ENCODE measurements at places on chromosomes 12 and 14.

DNA sequence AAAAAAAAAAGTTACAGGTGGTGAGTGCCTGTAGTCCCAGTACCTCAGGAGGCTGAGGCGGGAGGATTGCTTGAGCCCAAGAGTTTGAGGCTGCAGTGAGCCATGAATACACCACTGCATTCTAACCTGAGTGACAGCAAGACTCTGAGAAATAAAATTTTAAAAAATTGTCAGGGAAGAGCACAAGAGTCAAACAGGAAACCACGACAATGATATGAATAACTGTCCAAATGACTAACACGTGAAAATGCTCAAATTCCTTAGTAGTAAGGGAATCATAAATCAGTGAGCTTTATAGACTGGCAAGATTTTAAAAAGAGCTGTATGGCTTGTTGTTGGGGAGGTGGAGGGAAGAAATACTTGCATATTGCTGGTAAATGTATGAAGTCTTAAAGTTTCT lies 12.9 kb upstream of the ASPG start:
- H3K36me3 ChIP-seq: no peaks in the 10 kb centered on the region
- no peak overlapping the region for H3K27ac ChIP-seq
- no peaks in the 10 kb centered on the region for H3K4me1 ChIP-seq
- H3K27me3 ChIP-seq: no peaks in the 10 kb centered on the region
- DNase-seq: no peak

DNA sequence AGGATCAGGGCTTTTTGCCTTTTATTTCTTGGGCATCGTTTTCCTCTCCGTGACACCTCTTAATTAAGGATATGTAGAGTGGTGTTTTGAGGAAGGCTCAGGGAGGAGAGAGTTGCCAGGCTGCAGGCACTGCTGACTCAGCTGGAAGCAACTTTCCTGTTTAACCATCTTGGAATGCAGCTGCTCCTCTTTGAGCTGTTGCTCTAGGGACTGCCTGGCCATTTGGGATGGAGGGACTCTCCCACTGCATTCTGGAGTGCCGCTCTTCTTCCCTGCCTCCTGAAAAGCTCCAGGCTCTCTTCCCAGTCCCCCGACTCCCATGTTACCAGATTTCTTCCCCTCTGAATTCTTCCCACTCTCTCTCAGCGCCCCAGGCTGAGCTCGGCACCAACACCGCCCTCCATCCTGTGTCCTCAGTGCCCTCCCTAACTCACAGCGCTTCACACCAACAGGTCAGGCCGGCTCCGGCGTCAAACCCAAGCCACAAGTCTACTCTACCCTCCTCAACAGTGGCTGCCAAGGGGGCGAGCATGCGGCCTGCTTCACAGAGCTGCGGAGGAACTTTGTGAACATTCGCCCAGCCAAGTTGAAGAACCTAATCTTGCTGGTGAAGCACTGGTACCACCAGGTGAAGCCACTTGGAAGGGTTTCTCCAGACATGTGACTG lies 5.9 kb downstream of the OAS3 start:
- no peaks in the 10 kb centered on the region for H3K27me3 ChIP-seq
- H3K27ac ChIP-seq: no peak overlapping the region
- H3K36me3 ChIP-seq: peaks cover 61% of the 10 kb centered on the region
- no peak for DNase-seq
- peaks cover 7% of the 10 kb centered on the region for H3K4me1 ChIP-seq

GRCh38 chr14:105084741-105085571 lies 19.7 kb upstream of the GPR132 start:
- H3K36me3 ChIP-seq: no peaks in the 10 kb centered on the region
- H3K27ac ChIP-seq: no peak overlapping the region
- no peak for DNase-seq

DNA sequence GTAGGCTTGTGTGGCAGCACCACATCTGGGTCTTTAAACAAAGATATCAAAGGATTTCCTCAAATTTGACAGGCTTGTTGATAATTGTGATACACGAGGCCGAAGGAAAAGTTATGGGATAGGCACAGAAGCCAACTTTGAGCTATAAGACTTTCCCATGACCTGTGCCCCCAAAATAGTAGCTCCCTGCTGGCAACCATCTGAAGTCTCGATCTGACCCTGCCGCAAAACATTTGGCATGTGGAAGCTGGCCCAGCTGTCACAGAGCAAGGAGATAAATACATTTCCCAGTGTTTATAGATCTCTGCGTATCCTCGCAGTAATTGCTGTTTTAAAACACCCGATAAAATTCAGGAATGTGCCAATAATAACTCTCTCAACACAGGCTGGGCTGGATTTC lies 26.4 kb upstream of the RGS6 start:
- H3K4me1 ChIP-seq: peaks cover 16% of the 10 kb centered on the region
- no peak overlapping the region for H3K4me3 ChIP-seq
- H3K36me3 ChIP-seq: no peaks in the 10 kb centered on the region
- no peaks in the 10 kb centered on the region for H3K27me3 ChIP-seq
- no peak for DNase-seq

DNA sequence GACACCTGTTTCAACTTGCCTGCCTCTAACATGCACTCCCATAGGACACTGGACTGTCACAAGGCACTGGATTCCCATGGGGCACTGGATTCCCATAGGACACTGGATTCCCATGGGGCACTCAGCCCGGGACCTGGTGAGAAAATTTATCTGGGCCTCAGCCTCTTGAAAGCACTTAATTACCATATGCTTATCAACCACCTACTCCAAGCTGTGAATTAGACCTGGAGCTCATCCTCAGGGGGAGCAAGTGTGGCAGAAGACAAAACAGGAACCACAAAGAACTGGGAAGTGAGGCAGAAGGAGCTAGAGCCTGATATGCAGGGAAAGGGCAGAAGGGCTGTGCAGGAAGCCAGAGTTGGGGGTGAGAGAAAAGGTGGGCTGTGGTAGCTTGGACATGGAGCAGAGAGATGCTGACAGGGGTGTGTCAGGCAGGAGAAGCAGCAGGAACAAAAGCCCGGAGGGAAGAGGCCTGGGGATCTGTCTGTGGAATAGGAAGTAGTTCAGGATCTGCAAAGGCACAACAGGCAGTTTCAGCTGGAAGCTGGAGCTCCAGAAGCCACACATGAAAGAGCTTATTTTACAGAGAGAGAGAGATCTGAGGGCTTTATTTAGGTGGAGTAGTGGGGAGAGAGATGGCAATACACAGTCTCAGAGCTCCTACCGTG lies 3.1 kb downstream of the KRT82 start:
- DNase-seq: no peak
- H3K4me1 ChIP-seq: no peaks in the 10 kb centered on the region
- H3K27ac ChIP-seq: no peak overlapping the region
- no peak overlapping the region for H3K4me3 ChIP-seq

GRCh38 chr12:91630596-91631293 lies 448.1 kb upstream of the DCN start:
- no peak overlapping the region for H3K4me3 ChIP-seq
- no peaks in the 10 kb centered on the region for H3K27me3 ChIP-seq
- no peak for DNase-seq
- no peaks in the 10 kb centered on the region for H3K36me3 ChIP-seq

GRCh38 chr12:44771485-44772021 lies 104.6 kb downstream of the NELL2 start:
- no peak overlapping the region for H3K4me3 ChIP-seq
- H3K4me1 ChIP-seq: no peaks in the 10 kb centered on the region
- no peaks in the 10 kb centered on the region for H3K27me3 ChIP-seq
- no peak for DNase-seq

DNA sequence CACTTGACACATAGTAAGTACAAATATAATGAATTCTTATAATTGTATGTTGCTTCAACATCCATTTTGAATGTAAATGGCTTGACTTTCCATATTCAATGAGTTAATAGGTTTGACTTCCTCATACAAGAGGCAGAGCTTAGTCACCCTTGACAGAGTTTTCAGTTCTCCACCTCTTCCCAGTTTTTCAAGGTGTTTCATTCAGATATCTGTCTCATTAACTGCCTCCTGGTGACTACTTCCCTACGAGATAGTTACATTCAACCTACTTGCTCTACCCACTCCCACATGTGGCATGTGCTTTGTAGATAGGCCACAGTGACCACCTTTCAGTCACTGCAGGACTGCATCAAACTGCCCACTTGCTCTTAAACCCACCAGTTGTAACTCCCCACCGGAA lies 60.0 kb downstream of the MYF5 start:
- H3K27ac ChIP-seq: peak overlapping the region; percentile 90
- peaks cover 18% of the 10 kb centered on the region for H3K4me1 ChIP-seq
- no peaks in the 10 kb centered on the region for H3K27me3 ChIP-seq
- no peaks in the 10 kb centered on the region for H3K36me3 ChIP-seq
- H3K4me3 ChIP-seq: no peak overlapping the region

DNA sequence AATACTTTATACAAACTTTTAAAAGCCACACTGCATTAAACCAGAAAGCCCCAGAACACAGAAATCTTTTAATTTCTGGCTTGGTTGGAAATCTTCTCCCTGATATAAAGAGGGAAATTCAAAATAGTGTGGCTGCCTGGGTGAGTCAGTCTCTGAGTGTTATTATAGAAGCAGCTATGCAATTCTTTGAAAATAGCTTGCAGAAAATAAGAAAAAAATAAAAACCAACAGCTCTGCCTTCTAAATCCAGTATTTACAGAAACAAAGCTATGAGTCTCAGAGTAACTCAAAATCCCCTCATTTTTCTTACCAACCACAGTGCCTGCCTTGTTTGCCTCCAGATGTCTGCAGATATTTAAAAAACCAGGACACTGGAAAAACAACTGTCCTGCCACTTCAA lies 68.6 kb upstream of the FERMT2 start:
- no peaks in the 10 kb centered on the region for H3K27me3 ChIP-seq
- DNase-seq: no peak
- H3K4me3 ChIP-seq: no peak overlapping the region
- H3K36me3 ChIP-seq: no peaks in the 10 kb centered on the region
- no peak overlapping the region for H3K27ac ChIP-seq
- H3K4me1 ChIP-seq: no peaks in the 10 kb centered on the region

- no peaks in the 10 kb centered on the region for H3K27me3 ChIP-seq
- H3K27ac ChIP-seq: peak overlapping the region; percentile 100
- H3K4me3 ChIP-seq: peak overlapping the region; percentile 54
- no peaks in the 10 kb centered on the region for H3K36me3 ChIP-seq
- no peak for DNase-seq
Measured at GRCh38 chr12:45731190-45731775, 1.8 kb downstream of the ARID2 start.

DNA sequence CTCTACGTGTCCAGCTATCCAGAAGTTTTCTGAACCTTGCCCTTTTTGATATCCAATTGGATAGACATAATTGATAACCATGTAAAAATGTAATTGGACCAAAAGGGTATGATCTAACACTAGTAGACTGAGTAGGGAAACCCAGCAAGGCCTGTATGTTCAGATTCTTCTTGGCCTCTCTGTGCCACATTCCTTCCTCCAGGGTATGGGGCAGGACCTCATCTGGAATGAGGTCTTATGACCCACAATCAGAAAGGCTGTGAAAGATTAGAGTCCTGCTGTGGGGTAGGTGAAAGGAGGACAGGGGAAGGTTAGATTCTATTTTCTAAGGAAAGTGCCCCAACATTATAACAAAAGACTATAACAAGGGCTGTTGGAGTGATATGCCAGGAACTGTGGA lies 51.3 kb upstream of the A2ML1 start:
- DNase-seq: no peak
- no peak overlapping the region for H3K4me3 ChIP-seq
- H3K27ac ChIP-seq: no peak overlapping the region
- no peaks in the 10 kb centered on the region for H3K36me3 ChIP-seq
- H3K27me3 ChIP-seq: no peaks in the 10 kb centered on the region

DNA sequence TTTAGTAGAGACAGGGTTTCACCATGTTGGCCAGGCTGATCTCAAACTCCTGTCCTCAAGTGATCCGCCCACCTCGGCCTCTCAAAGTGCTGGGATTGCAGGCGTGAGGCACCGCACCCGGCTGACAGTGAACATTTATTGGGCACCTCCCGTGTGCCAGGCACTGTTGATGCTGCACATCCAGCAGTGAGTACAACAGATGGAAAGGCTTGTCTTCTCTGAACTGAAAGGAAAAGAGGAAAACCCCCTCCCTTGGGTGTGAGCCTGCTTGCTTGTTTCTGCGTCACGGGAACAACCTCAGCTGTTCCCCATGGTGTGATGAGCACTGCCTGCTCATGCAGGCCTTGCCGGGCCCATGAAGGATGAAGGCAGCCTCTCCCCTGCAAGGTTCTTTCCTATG lies 39.5 kb downstream of the DGLUCY start:
- H3K36me3 ChIP-seq: peaks cover 18% of the 10 kb centered on the region
- DNase-seq: no peak
- no peak overlapping the region for H3K27ac ChIP-seq
- H3K4me1 ChIP-seq: peaks cover 17% of the 10 kb centered on the region
- no peak overlapping the region for H3K4me3 ChIP-seq

DNA sequence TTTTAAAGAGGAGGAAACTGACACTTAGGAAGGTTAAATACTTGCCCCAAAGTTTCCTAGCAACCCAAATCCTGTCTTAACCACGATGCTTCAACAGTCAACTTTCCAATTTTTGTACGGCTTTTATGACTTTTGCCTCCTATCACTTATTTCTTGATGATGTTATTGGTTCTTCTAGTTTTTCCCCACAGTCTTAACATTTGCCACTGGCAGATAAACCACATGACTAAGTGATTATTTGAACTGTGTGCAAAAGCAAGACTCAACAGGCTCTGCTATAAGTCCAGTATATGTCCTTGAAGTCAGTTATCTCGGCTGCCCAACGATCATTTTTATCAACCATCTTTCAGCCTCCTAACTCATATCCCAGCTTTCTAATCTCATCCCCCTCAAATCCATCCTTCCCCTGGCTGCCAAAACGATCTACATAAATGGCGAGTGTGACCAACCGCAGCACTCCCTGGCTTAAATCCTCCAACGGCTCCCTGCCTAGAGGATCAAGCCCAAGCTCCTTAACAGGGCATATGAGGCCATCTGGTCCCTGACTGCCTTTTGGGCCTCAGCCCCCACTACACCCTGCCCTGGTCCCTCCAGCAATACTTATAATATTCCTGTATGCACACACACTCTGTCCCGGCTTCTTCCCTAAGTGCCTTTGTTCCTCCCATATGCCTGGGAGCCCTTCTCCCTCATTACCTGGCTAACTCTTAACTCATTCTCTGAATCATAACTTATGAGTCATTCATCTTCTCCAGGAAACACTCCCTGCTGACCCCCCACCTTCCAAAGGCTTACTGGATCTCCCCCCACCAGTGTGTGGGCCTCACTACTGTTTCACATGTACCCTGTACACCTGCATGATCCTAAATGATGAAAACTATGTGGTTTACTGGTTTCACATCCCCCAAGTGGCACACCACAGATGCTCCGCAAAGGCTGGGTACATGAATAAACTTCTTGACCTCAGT lies 8.8 kb downstream of the VPS37B start:
- peak overlapping the region; percentile 72 for H3K27ac ChIP-seq
- H3K27me3 ChIP-seq: no peaks in the 10 kb centered on the region
- no peak overlapping the region for H3K4me3 ChIP-seq
- H3K4me1 ChIP-seq: no peaks in the 10 kb centered on the region
- no peaks in the 10 kb centered on the region for H3K36me3 ChIP-seq
